Activated naive CD8-positive, alpha-beta T cell treated with anti-CD3 and anti-CD28 coated beads, Interleukin-2, amount 10 ng/mL, durations not matched to agents 7 days and 5 days (primary cell): ENCODE measurements at places on chromosomes 2 and 18. TPM values are rescaled to one million over a fixed set of nuclear protein-coding genes. Genes with fewer than 3 reads are reported as not detected.

DNA sequence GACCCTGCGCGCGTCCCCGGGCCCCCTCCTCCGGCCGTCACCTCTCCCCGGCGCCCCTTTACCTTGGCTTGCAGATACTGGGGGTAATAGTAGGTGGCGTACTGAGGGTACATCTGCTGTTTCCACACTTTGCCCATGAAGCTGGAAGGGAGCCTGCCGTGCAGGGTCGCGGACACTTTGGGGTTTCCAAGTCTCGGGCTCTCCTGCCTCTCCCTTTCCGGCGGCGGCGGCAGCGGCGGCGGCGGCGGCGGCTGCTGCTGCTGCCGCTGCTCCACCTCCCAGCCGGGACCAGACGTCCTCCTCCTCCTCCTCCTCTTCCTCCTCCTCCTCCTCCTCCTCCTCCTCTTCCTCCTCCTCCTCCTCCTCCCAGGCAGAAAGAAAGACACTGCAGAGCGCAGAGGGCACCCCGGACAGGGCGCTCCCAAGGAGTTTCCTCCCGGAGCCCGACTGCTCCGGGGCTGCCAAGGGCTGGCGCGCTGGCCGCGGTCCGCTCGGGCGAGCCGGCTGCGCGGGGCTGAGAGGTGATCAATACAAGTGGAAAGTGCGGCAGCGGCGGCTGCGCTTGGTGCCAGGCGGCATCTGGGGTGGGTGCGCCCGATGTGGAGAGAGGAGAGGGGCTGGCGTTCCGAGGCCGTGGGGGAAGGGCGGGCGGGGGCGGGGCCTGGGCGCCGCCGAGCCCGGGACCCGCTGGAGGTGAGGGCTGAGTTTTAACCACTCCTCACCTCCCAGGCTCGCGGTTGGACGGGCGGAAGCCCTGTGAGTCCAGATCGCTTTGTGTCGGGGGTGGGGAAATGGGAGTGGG, at the start of gene RBMS1:
Gene RBMS1 (minus strand): TSS at position 581 of the 802 bp plus-strand sequence. CDS start 444 bp downstream, at position 137.
- peak within 1 kb of the TSS; percentile 93 for H3K4me3 ChIP-seq
- DNase-seq = peak; percentile 73
- H3K36me3 ChIP-seq = peaks cover 1% of the 10 kb centered on the region
- H3K27me3 ChIP-seq = peaks cover 9% of the 10 kb centered on the region
- H3K4me1 ChIP-seq = peaks cover 27% of the 10 kb centered on the region

DNA sequence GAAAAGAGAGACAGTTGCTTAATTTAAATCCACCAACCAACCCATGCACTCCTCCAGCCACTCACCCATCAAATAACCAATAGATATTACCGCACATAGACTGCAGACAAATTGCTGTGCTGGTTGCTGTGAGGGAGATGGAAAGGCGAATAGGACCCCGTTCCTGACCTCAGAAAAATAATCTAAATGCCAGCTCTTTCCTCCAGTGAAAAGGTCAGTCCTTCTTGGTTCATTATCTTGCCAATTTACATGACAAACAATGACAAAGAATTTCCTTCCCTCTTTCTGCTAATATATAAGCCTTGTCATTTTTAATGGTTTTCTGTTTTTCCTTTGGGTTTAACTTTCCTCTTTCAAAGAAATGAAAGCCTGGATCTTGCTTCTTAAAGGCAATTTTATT, 61.6 kb downstream of the MEP1B start:
- no peak overlapping the region for H3K4me3 ChIP-seq
- peaks cover 19% of the 10 kb centered on the region for H3K27me3 ChIP-seq
- DNase-seq = no peak
- H3K4me1 ChIP-seq = no peaks in the 10 kb centered on the region
- H3K27ac ChIP-seq = no peak overlapping the region
- H3K36me3 ChIP-seq = no peaks in the 10 kb centered on the region

GRCh38 chr18:47206945-47207637, 30.9 kb upstream of the IER3IP1 start:
- DNase-seq = no peak
- H3K4me1 ChIP-seq = no peaks in the 10 kb centered on the region
- H3K27ac ChIP-seq = no peak overlapping the region
- H3K36me3 ChIP-seq = no peaks in the 10 kb centered on the region
- peaks cover 39% of the 10 kb centered on the region for H3K27me3 ChIP-seq

TM4SF20 gene
- not detected for total RNA-seq

- H3K27ac ChIP-seq = no peak overlapping the region
- no peak overlapping the region for H3K4me3 ChIP-seq
- H3K36me3 ChIP-seq = no peaks in the 10 kb centered on the region
- H3K4me1 ChIP-seq = no peaks in the 10 kb centered on the region
Measured at GRCh38 chr2:30684026-30684425, 123.2 kb downstream of the CAPN13 start.

RNF152 gene
- 0.17 TPM for total RNA-seq
